ENCODE measurements at places on chromosomes 13 and 19. TPM values are rescaled to one million over a fixed set of nuclear protein-coding genes. Genes with fewer than 3 reads are reported as not detected.

DNA sequence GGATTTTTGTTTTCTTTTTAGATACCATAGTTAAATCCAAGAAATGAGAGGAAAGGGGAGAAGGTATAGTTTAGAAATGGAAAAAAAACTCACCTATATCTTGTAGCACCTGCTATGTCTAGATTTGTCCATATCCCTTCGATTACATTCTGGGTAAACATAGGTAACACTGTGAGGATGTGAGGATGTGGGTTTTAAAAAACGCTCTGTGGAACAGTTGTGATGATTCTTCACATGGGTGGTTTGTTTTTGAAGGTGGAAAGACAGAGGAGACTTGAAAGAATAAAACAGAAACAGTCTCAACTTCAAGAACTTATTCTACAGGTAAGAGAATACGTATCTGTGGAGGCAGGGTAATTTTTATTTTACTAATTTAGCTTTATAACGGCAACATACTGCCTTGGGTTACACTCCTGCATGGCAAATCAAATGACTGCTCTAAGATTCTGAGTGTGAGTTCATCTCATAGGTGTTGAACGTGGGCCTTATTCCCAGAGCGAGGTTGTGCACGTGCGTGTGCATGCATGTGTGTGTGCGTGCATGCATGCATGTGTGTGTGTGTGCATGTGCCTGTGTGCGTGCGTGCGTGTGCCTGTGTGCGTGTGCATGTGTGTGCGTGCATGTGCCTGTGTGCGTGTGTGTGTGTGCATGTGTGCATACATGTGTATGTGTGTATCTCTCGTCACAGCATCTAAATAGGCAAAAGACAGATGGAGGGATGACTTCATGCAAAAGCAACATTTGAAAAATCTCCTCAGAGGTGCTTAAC lies 23.5 kb downstream of the ATP4B start:
- DNase-seq: no peak

DNA sequence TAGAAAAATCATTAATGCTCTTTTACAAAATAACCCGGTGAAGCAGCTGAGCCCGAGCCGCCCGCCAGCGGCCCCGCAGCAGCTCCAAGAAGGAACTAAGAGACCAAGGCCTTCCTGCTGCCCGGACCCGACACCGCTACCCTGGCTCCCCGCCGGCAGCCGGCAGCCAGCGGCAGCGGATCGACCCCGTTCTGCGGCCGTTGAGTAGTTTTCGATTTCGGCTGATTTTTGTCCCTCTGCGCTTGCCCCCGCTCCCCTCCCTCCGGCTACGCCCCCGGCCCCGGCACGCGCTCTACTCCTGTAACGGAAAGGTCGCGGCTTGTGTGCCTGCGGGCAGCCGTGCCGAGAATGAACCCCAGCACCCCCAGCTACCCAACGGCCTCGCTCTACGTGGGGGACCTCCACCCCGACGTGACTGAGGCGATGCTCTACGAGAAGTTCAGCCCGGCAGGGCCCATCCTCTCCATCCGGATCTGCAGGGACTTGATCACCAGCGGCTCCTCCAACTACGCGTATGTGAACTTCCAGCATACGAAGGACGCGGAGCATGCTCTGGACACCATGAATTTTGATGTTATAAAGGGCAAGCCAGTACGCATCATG lies at the start of gene PABPC3:
Gene PABPC3, plus strand, starts transcription at position 286 of the 603 bp plus-strand sequence. Its CDS starts 63 bp downstream, at position 349.
- no peak for DNase-seq

Gene RASGRP4
- 0.09 TPM for total RNA-seq

Gene PALM3
- total RNA-seq: not detected

GRCh38 chr13:73036566-73036965 lies 22.2 kb upstream of the KLF5 start:
- no peak for DNase-seq

DNA sequence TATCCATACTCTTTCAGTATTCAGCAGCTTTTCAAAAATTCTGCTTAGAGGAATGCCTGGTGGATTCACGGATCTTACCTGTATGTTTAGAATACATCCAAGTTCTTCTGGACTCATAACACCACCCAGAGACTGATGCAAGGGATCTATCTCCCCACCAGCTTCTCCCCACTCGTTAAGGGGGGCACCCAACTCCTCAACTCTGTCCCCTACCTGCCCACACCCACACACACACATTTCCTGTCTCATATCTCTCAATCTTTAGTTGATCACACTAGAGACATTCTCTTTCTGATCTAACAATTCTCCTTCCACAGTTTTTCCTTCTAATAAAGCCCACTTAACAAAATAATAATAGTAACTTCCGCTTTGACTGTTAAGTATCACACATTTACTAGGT lies 110.1 kb downstream of the DLEU7 start:
- DNase-seq: no peak

Gene CYP4F8
- total RNA-seq: not detected

Gene UPF1
- total RNA-seq: 65.2 TPM

GRCh38 chr13:60758637-60759036 lies 361.6 kb downstream of the TDRD3 start:
- DNase-seq: no peak

Gene TLE2
- not detected for total RNA-seq

Gene ZNF44
- 7.3 TPM for total RNA-seq

DNA sequence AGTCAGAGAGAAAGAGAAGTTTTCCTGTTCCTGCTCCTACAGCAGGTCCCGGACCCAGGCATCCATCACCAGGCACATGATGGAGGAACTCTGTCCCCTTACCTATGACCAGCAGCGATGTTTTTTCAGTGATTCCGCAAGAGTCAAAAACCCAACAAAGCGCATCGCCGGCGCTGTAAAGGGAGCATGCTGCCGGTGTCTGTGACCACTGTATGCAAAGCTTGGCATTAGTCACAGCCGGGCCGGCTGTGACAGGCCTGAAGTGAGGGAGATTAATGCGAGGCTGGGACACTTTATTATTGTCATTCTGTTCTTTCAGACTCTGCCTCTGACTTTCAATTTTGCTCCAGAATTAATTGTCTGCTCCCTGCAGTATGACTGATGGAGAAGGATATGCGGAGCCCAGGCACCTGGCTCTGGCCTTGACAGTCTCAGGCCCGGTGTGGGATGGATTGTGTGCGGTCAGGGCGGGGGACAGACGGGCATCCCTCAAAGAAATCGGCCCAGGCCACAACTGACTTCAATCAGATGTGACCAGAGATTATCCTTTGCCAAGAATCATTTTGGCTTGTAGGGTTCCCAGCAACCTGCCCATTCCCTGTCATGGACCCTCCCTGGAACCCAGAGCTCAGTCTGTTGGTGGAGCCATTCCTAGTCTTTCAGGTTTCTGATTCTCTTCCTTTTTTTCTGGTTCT lies 462.0 kb upstream of the ZNF507 start:
- no peak for DNase-seq

- no peak for DNase-seq
Observed at GRCh38 chr13:48853728-48854102, 122.0 kb upstream of the FNDC3A start.

Gene ATF5
- total RNA-seq: 10.6 TPM

- DNase-seq: no peak
Observed at GRCh38 chr13:47213047-47213446, 316.2 kb upstream of the HTR2A start.

DNA sequence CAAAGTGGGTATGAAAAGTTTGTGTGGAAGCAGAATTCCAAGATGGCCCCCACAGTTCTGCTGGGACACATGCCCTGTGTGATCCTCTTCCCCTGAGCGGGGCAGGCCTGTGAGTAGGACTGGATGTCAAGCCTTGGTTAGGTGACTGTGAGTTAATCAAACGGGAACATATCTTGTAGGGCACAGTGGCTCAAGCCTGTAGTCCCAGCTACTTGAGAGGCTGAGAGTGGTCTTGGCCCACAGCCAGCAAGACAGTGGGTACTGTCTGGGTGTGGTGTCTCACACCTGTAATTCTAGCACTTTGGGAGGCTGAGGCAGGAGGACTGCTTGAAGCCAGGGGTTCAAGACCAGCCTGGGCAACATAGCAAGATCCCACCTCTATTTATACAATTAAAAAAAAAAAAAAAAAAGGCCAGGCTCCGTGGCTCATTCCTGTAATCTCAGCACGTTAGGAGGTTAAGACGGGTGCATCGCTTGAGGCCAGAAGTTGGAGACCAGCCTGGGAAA lies 6.4 kb downstream of the ZNF653 start:
- DNase-seq: no peak

DNA sequence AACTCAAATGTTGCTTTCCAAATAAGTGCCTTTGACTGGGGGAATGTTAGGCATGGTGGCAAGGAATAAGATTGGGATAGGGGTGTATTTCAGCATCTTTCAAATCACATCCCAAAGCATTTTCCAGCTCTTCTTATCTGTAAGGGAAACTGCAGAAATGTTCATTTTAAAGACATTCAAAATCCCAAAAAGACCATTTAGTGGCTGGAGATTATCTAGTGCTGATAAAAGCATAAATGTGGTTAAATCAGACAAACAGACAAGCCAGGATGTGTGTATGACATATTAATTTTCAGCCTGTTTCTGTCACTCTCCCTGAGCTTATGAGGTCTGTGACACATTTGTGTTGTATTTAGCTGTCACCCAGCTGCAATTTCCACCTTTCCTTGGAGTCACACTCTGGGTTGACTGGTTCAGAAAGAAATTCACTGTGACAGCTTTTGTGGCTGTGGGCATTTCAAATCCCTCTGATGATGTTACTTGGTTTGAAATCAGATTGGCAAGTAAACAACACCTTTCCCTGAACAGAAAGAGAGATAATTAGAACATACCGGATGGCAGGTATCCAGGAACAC lies 69.7 kb upstream of the SIAH3 start:
- DNase-seq: no peak

Gene SPRED3
- total RNA-seq: 4.6 TPM

DNA sequence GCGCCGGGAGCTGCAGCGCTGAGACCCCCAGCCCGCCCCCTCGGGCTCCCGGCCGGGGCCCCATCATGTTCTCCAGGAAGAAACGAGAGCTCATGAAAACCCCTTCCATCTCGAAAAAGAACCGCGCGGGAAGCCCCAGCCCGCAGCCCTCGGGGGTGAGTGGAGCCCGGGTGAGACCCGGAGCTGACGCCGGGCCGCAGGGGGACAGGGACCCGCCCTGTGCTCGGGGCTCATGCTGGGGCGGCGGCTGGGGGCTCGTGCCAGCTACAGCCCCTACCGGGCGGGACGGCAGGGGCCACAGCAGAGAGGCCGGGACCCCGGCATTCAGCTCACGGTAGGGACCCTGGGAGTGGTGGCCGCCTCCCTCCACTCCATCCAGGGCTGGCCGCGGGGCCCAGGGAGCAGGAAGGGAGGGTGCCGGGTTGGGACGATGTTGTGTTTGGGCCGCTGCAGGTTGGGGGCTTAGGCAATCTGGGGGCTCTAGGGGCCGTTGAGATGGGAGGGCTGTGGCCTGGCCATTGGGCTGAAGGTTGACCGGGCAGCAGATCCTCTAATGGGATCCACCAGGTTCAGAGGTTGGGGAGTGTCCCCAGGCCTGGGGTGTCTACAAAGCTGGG lies 482 bp downstream of the ARHGAP45 start:
- DNase-seq: no peak

DNA sequence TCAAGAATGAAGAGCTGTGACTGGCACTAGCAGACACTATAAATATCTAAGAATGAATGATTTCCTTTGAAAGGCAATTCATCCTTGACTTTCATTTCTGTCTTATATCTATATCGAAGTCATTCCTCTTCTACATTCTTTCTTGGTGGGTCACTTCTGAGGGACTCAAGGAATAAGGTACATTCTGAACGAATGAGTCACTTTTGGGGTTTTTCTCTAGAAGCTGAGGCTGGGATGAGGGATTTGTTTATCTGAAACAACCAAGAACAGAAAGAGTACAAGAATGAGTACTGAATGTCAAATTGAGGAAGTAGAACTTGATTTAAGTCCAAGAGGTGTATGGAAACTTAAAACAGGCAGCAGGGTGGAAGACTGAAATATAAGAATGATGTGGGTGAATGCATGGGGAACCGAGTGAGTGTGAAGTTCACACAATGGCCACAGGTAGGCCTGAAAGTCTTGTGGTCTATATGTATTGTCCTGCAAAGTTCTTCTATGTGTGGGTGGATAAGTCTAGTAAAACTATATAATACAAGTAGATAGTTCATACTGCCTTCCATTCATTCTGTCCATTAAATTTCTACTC lies 343.9 kb downstream of the OXGR1 start:
- DNase-seq: no peak

Gene PSG3
- total RNA-seq: not detected

Gene PCDH8
- total RNA-seq: 0.52 TPM

GRCh38 chr13:51614350-51614786 lies 30.1 kb downstream of the WDFY2 start:
- no peak for DNase-seq

GRCh38 chr19:42140125-42140754 lies 8.0 kb upstream of the POU2F2 start:
- peak; percentile 90 for DNase-seq

DNA sequence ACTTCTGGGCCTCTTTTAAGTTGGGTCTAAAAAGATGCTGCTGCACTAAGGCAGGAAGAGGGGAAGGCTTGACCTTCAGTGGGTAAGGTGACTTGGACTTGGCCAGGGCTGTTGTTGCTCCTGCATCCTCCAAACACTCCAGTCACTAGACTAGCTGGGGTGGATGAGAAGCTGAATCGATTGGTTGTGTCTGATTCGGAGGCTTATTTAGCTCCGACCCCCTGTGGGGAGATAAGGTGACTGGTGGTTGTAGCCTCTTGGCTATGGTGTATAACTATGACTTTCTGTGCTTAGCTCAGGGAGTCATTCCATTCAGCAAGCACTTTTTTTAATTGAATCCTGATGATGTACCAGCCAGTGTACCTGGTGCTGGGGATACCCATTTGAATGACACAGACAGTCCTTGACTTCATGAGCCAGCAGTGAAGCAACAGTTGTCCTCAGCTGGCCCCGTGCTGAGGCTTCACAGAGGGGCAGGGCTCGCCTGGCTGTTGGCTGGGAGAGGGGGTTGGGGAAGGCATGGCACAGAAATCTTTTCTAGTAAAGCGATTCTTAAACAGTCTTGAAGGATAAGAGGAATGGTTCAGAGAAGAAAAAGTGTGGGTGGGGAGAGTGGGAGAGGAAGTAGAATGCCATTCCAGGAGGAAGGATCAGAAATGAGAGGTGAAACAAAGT lies 9.9 kb downstream of the PCDH8 start:
- peak; percentile 21 for DNase-seq

DNA sequence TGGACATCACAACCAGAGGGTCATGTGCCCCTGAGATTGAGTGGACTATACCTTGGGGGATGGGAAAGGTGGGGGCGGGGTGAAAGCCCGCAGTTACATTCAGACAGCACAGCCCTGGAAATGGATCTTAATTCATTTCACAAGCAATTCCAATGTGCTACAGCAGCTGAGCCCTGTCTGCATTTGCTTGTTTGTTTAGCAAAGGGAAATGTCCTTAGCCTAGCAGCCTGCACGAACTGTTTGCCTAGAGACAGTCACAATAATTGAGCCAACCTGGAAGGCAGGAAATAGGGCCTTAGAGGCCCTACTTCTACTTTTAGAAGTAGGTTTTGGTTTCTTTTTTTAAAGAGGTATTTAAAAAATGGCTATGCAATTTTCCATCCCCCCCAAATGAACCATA lies 177.3 kb upstream of the KL start:
- no peak for DNase-seq

GRCh38 chr13:81211713-81212112 lies 870.8 kb upstream of the SPRY2 start:
- DNase-seq: no peak

DNA sequence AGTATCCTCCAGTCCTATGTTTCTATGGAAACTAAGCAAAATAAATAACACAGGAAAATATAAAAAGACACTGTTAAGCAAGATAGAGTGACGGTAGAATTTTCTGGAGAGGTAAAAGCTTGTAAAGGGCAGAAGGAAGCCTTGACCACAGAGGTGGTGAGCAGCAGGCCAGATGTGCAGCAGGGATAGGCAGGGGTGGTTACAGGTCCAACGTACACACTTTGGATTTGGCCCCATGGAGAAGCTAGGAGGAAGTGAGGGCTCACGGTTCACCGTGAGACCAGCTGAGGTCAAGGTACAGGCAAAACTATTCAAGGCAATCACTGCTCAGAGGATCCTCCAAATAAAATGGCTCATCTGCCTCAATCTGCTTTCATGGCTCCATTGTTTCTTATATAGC lies 242.8 kb downstream of the B3GLCT start:
- DNase-seq: no peak
